ENCODE measurements at places on chromosomes 13 and 19.

GRCh38 chr13:79492313-79492798 lies 11.4 kb downstream of the NDFIP2 start:
- no peak for DNase-seq

DNA sequence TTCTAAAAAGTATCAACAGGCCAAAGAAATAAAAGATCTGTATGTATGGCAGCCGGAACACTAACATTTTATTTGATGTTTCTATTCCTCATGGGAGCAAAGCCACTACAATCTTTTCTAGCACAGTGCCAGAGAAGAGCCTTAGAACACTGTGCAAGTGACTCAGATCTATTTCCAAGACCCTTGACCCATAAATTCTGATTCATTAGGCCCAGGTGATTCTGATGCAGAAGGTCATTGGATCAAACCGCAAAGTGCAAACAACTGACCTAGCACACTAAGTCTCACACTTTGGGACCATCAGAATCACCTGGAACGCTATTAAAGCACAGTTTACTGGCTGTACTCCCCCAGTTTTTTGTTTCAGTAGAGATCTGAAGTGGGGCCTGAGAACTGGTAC lies 87.6 kb downstream of the MYCBP2 start:
- no peak for DNase-seq

GRCh38 chr13:73544175-73544574 lies 485.4 kb downstream of the KLF5 start:
- no peak for DNase-seq

- DNase-seq = no peak
These were observed 469.9 kb downstream of the COG6 start for GRCh38 chr13:40125336-40125735.

GRCh38 chr19:10565028-10565566 lies 713 bp downstream of the KRI1 start:
- no peak for DNase-seq

DNA sequence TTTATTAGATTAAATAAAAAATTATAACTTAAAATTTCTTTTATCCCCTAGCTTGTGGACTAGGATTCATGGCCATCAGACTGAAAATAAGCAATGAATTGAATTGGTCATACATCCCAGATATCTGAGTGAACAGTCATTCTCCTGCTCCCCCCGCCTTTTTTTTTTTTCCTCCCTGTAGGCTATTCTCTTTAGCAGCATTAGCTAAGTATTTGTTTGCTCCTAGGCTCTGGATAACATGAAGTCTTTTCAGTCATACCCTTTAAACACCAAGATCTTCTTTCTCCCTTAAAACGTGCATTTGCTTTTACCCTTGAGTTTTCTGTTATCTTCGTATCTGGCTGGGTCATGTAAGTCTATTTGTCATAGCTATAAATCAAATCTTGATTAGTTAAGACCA lies 866.7 kb upstream of the SPRY2 start:
- no peak for DNase-seq

DNA sequence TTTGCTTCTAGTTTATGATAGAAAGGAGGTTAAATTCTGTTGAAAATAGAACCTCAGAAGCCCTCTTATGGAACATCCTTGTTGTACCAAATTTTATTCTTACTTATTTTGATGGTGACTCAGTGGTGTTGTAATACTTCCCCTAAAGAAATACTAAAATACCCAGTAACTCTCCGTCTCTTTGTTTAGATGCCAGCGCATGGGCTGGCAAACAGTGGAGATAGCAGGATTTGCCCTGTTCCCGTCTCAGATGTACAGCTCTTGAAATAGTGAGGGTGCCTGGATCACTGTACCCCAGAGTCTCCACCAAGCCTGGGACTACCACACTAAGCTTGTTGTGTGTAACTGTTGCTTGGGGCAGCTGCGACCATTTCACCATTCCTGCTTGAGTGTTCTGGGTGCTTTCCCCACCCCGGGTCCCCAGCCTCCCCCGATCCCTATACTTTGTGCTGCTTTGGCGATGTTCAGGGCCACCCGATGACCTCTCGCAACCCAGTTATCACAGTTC lies 67.0 kb upstream of the TEX29 start:
- DNase-seq = no peak

DNA sequence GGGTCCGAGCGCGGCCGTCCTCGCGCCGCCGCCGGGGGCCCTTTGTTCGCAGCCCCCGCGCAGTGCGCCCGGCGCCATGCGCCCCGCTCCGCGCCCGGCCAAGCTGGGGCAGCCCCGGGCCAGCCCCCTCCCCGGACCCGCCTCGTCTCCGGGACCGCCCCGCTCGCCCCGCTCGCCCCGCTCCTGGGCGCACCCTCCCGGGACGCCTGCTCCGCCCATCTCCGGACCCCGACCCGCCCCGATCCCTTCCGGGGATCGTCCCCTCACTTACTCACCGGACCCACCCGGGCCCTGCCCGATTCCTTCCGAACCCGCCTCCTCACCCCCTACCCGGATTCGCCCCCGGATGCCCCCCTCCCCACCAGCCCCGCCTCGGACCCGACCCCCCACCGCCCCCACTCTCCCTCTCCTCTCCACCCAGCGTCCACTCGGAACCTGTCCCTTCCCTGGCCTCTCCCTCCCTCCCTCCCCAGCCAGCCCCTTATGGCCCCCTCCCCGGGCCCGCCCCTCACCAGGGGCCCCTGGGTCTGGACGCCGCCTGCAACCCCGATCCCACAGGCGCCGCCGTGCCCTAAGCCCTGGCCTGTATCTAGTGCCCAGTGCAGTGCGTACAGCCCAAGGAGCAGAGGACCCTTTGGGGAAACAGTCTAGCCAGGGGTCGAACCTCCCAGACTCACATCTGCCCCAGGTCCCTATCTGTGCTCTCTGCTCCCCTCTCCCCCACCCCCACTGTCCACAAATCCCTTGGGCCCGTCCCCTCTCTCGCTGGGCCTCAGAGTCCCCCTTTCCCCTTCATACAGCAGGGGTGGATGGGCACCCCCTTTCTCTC lies at the start of gene CPAMD8:
Gene CPAMD8, minus strand, starts transcription at position 105 of the 829 bp plus-strand sequence. CDS start 168 bp downstream, outside the sequence.
- no peak for DNase-seq

DNA sequence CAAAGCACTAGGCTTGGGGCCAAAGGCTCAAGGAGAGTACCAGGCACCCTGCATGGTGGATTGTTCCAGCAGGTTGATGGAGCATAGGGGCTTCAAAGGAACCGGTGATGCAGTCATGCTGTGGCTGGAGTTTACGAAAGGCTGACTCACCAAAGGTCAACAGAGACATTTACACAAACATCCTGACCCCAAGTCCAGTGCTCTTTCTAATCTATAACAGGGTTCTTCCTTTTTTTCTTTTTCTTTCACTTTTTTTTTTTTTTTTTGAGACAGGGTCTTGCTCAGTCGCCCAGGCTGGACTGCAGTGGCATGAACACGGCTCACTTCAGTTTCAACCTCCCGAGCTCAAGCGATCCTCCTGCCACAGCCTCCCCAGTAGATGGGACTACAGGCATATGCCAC lies 35.6 kb upstream of the TPTE2 start:
- DNase-seq = no peak

DNA sequence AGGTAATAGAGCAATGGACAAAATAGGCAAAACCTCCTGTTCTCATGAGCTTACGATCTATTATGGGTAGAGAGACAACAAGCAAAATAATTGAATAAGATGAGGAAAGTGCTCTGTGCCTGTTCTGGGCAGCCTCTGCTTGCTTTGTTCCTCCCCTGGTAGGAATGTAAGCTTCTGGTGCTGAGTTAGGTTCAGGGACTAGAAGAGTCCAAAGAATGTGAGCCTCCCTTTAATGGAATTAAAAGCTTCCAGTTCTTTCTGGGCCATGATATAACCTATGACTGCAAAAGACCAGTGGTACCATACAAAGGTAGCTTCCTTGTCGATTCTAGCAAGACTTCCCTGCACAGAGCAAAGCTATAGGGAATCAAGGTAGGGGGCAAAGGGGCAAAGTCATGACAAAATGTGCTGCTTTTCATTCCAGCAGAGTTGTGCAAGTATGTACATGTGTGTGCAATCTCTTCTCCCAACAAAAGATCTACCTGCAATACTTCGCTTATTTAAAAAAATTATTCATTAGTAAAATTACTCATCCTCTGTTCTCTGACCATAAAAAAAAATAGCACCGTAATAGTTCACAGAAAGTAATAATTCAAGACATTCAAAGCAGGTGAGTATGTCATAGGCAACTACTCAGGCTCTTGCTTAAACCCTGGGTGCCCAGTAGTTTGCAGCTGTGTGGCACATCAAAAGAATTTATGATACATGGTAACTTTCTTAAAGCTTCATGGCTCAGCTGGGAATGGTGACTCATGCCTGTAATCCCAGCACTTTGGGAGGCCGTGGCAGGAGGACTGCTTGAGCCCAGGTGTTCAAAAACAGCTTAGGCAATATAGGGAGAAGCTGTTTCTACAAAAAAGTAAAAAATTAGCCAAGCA lies 21.4 kb downstream of the ACOD1 start:
- DNase-seq = no peak

DNA sequence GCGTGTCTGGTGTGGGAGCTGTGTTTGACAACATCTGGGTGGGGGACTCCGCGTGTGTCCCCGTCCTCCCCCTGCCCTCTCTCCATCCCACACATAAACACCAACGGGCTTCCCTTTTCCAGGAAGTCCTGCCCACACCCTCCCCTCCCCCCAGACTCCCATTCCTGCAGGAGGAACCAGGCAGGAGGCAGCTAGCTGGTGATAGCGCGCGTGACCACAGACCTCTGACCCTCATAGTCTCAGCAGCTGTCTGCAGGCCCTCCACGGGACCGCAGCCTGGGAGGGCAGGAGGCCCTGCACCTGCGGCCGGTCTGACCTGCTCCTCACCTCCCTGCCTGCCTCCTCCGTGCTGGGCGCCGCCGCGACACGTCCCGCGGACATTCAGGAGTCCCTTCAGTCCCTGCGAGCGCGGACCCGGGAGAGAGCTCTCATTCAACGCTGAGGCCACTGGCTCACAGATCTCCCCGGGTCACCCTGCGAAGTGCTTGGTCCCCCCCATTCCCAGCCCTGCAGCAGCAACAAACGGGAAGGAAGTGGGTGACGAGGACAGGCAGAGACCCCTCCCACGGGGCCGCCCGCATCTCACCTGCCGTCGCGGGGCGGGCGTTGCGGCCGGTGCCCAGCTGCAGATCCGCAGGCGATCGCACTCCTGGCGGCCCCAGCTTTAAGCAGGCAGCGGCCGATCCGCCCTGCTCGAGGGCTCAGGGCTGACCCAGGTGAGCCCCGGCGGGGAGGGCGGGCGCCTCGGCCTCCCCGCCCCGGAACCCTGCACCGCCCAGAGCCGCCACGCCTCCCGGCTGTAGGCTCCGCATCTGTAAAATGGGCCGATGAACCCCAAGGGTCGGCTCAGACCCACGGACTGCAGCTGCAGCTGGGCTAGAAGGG lies 1.1 kb upstream of the ACP5 start:
- no peak for DNase-seq

DNA sequence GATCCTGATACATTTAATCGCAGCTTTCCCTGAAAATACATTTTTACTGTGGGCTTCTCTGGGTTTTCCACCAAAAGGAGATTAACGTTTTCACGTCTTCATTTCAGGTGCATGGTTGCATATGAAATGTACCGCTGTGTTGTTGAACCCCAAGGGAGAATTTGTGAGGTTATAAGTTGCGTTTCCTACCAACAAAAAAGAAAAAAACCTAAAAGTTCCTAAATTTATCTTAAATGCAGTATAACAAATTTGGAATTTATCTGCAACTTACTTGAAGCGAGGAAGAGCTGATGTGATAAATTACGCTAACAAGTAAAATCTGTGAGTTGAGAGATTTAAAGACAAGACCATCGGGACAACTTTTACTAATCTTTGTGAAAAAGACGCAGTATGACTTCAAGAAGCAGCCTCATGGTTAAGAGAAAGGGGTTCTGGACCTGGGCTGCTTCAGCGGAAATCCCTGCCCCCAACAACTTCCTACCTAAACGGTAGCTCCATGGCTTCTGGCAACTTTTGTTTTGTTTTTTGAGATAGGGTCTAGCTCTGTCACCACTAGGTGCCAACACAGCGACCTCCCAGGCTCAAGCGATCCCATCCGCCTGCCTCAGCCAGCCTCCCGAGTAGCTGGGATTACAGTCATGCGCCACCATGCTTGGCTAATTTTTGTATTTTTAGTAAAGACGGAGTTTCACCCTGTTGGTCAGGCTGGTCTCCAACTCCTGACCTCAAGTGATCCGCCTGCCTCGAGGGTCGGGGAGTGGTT lies 958 bp upstream of the OBI1 start:
- no peak for DNase-seq

DNA sequence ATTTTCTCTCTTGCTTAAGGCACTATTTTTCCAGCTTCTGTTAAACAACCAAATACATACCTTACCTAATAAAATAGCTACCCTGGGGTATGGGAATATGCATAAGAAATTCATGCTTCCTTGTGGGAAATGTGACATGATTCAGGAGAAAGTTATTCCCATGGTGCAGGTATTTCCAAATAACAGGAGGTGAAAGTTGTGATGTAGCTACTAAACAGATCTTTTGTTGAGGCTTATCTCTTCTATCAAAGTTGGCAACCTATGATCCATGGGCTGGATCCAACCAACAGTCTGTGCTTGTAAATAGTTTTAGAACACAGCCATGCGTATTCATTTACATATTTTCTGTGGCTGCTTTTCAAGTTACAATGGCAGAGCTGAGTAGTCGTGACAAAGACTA lies 177.8 kb upstream of the NBEA start:
- DNase-seq = no peak

- no peak for DNase-seq
These were observed 24.7 kb upstream of the RB1 start for GRCh38 chr13:48278806-48279205.

DNA sequence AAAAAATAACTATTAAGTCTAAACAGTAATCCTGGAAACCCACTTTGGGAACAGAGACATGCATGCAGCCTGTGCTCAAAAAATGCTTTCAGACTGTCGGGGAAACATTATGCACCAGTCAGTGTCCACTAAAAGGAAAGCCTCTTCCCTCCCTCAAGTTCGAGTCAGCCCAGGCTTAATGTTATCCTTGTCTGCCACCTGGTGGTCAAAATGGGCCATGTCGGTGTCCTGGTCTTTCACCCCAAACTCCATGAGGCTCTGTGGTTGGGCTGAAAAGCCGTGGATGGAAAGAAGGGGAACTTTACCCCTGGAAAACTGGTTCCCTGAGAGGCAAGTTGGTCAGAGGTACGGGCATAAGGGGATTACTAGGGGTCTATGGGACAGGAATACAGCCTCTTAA lies 88.4 kb upstream of the ZNF492 start:
- DNase-seq = no peak

DNA sequence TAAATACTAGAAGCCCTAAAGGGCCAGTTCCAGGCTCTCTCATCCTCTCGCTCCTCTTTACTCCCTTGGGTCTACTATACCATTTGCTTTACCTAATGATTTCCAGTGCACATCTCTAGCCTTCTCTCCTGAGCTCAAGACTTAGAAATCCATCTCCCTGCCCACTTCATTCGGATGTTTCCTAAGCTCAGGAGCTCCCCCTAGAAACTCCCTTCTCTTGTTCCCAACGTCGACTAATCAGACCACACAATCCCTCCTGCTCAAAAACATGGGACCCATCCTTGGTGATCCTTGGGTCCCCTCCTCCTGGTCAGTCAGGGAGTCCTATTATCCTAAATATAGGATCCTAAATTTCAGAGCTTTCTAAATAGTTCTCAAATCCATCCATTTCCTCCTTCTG lies 21.1 kb upstream of the STK24 start:
- DNase-seq = no peak

GRCh38 chr13:106145997-106146864 lies 389.2 kb downstream of the EFNB2 start:
- no peak for DNase-seq
